ENCODE measurements at places on chromosomes 1 and 21. TPM values are rescaled to one million over a fixed set of nuclear protein-coding genes. Genes with fewer than 3 reads are reported as not detected.

TMOD4 gene
- not detected for total RNA-seq

S100A12 gene
- total RNA-seq, result not detected

CD1D gene
- total RNA-seq, result 2.4 TPM

DNA sequence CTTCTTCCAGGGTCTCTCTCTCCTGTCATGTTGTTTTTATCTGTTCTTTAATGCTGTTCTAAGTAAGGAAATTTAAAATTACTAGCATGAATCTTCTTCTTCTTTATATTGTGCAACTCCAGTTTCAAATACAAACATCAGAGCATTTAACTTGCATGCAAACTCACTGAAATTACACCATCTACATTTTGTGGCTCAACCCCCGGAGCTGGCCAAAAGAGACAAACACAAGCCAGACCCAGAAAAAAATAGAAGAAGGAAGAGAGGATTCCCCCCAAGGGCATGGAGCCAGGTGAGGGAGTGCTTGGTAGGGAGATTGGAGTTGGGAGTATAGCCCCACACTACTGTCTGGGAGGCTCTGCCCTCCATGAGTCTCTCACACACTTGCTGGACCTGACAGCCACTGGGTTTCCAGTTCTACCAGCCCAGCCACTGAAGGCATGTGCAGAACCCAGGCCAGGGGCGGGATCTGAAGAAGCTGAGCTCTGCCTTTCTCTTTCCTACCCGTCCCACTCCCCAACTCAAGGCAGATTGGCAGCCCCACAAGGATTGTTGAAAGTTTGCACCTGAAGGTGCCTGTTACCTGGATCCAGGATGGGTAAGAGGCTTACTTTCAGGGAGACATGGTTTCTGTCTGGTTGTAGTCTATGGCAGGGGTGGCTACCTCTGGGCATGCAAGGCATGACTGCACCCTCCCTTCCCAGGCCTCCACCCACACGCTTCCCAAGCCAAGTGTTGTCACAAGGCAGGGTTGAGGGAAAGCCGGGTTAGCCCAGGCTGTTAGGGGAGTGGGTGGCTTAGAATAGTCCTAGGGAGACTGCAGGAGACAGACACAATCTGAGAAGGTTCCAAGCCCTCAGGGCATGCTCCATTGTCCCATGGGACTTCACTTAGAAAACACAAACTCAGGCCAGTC, 297.2 kb downstream of the TGFB2 start:
- DNase-seq, result no peak

- DNase-seq, result no peak
These were observed 17.8 kb upstream of the TNFSF4 start for GRCh38 chr1:173224949-173225348.

- DNase-seq, result no peak
These were observed 109.9 kb upstream of the CXADR start for GRCh38 chr21:17402937-17403336.

DNA sequence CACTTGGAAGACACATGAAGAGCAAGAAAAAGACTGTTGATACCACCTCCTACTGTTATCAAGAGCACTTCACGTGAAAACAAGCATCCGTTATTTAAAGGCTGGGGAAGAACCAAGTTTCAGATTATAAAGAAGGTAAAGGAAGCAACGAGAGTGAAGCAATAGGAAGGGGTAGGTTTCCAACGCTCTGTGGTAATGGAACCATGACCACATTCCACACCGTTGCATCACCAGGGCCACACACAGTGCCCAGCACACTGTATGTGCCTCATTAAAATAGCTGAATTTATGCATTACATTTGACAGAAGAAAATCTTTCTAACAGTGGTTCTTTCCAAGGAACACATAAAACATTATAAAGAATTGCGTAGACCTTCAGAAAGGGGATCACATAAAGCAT, 435.8 kb downstream of the MRPL39 start:
- no peak for DNase-seq
